SHP77 treated with DMSO at 0.1 percent for 48 hours (cell line): ENCODE measurements at places on chromosomes 16 and 17.
A peak's percentile ranks its signal among the peaks of the same experiment; 100 is the strongest.

GRCh38 chr17:64772845-64773299, 110.8 kb upstream of the SMURF2 start:
- DNase-seq: no peak

DNA sequence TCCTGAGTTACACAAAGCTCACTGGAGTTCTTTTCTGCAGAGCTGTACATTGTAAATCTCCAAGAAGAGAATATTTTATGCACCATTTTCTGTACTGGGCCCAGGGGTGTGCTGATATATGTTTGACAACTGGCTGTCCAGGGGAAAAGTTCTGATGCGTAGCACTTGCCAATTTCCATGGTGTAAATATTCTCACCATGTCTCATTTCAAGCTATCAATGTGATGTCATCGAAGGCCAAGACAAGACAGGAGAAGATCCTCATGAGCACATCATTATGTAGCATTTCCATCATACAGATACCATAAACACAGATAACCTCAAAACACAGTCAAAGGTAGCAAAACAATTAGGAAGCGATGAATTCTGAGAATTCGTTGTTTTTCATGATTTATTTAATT, 18.9 kb downstream of the CDH5 start:
- no peak for DNase-seq

DNA sequence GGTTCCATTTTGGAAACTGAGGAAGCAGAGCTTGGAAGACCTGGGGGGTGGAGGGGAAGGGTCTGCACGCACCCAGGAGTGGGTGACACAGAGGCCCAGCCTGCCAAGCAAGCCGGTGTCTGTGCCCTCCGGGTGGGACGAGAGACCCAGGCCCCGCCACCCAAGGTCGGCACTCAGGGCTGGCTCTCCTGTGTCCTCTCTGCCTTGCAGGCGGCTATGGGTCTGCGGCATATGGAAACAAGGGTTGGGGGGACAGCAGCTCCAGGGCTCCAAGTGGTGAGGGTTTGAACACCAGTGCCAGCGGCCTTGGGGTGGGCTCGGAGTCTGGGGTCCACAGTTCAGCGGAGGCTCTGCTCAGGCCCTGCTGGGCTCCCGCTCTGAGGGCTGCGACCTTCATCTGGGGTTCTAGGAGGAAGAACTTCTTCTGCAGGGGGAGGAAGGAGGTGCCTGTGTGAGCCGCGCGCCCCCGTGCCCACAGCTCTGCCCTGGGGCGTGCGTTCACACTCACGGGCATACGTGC, 4.6 kb upstream of the CD7 start:
- DNase-seq: no peak

DNA sequence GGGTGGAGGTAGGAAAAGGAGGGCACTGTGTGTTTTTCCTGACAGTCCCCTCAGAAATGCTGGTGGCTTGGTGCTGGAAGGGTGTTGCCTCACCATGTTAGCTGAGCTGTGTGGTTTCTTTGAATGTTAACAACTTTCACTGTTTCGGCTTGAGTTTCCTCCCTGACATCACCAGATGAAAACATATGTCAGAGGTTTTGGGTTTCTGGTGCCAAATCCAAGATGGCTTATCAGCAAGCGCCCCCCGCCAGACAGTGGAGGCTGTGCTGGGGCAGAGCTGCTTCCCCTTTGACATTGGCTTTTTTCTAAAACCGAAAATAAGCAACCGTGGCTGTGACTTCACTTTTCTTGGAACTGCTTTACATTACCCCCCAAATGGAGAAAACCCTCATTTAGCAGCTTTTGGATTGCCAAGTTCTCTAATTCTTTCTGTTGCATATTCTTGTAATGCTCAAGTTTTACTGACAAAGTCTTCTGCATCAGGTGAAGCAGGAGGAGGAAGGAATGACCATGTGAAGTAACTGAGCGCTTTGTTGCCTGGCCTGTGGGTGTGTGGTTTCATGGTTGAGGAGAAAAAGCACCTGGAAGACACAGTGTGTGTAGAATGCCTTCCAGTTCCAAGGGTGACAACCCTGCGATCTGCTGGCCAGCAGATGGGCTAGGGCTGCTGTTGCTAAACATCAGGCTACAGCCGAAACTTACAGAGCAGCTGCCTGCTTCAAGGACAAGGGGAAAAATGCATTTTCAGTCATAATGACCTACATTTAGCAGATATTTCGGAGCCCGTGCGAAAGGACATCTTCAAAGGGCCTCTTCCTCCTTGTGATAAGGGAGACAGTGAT, 9.7 kb downstream of the RMI2 start:
- DNase-seq: no peak

GRCh38 chr16:47470810-47471209, 9.7 kb downstream of the PHKB start:
- no peak for DNase-seq

- no peak for DNase-seq
Measured at GRCh38 chr17:61289408-61290385, 109.9 kb upstream of the TBX2 start.

DNA sequence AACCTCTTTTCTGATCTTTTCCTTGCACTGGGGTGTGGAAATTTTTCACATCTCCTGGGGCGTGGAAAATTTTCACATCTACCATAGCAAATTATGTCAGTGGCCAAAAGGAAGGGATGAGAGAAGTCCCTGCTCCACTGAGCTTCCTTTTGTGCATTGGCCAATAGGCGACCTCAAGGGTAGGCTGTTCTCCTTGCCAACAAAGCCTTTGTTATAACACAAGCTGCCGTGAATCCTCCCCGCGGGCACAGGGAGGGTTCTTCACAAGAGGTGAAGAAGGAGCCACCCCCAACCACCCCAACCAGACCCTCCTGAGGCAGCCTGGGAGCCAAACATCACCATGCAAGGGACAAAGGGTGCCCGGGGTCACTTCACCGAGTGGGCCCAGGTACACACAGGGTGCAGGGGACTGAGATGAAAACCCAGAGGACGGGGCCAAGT, 6.5 kb downstream of the SLC5A11 start:
- no peak for DNase-seq

GRCh38 chr16:19948186-19949104, 63.8 kb upstream of the GPRC5B start:
- DNase-seq: no peak

DNA sequence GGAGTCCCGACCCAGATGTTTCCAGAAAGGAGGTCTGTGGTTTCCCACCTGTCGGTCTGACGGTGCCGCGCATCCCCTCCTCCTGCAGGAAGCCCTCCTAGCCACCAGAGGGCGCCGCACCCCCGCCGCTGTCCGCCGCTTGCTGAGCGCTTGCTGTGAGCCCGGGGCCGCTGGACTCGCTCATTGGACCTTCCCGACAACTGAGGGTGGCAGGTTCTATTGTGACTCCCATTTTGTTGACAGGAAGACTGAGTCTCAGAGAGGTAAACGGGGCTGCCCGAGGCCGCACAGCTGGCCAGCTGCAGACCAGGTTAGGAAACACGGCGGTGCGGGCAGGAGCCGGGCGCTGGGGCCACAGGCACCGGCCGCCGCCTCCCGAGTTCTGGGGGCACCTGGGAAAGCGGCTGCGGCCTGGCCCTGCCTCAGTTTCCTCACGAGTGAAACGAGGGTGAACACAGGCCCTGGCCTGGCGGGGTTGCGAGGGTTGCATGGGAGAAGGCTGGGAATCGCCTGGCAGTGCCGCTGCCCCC, 191.1 kb upstream of the CIBAR2 start:
- peak; percentile 48 for DNase-seq

DNA sequence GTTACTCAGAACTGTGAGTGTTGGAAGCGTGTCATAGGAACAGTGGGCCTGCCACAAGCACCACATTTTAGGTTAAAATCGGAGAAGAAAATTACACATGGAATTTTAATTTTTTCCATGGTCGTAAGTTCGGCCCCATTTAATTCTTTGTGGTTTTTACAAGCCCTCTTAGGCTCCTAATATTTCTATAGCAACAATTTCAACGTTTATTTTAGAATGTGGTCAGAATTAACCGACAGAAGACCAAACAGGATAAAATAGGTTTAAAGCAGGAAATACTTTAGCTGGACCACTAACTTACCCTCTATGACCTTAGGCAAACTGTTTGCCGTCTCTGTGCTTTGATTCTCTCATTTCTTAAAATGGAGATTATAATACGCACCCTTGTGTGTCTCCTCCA, 69.9 kb downstream of the FTO start:
- no peak for DNase-seq

GRCh38 chr17:57781386-57782061, 36.4 kb upstream of the CCDC182 start:
- DNase-seq: no peak

DNA sequence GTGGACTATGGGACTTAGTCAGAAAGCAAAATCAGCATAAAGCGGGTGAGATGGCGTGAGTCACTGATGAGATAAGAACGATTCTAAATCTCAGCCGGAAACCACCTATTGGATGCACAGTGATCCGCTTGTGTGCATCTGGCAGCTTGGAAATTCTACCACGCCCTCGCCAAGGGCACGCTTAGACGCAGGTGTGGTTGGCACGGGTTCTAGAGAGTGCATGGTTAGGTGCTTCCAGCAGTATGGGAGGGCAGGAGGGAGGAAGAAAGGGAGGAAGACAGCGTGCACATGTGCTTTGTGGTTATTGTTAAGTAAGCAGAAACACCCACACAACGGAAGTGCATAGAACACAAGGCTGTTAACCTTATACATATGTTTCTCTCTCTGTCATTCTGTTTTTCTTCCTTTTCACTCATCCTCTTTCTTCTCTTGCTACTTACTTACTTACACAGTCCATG, 374.0 kb upstream of the ASIC2 start:
- no peak for DNase-seq

DNA sequence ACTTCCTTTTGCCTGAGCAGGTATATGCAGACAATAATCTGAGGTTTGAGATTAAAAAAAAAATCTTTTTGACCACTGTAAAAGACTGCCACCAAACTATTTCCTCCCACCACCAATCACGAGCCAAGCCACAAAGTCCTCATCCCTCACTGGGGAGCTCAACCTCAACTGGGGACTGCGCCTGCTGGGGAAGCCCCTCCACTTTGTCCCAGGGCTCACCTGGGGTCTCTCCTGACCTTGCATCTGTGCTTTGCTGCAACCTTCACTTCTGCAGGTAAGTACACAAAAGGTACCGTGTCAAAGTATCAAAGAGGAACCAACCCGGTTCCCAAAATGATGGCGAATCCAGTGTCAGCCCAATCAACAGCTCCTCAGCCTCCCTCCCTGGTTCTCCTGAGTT, 35.5 kb downstream of the TLE7 start:
- DNase-seq: no peak

DNA sequence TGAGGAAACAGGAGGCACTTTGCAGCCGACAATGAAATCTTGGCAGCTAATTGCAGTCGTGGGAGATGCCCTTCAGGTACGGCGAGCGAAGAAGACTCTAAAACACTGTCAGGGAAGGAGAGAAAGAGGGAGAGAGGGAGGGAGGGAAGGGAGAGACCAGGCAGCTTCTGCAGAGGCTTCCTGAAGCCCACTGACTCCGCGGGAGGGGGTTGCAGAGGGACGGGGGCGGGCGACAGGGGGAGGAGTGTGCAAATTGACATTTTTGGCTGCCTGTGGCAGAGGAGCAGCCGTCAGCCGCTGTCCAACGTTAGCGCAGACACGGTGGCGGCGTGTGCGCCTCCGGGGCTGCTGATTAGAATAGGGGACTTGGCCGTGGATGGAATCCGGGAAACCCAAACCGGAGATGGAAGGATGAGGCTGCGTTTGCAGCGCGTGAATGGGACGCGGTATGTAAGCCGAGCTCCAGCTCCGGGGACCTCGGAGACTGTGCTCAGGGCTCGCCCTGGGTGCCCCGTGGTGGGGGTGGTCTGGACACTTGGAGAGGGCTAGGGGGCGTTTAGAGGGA, 849.1 kb upstream of the RBFOX1 start:
- no peak for DNase-seq

DNA sequence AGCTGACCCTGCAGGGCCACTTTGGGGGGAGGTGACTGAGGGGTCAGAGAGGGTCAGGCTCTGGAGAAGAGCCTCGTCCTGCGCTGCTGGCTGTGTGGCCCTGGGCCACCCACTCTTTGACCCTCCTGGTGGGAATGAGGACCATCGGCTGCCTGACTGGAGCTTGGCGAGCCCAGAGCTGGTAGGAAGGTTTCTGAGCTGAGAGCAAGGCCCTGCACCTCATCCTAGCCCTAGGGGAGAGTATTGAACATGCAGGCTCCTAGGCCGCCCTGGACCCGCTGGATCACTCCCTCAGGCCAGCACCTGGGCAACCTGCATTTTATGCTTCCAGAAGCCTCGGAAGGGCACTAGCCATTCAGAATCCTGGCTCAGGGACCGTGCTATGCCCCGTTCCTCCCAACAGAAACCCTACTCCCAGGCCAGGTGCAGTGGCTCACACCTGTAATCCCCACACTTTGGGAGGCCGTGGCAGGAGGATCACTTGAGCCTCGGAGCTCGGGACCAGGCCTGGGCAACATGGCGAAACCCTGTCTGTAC, 14.5 kb downstream of the MAP2K3 start:
- no peak for DNase-seq

DNA sequence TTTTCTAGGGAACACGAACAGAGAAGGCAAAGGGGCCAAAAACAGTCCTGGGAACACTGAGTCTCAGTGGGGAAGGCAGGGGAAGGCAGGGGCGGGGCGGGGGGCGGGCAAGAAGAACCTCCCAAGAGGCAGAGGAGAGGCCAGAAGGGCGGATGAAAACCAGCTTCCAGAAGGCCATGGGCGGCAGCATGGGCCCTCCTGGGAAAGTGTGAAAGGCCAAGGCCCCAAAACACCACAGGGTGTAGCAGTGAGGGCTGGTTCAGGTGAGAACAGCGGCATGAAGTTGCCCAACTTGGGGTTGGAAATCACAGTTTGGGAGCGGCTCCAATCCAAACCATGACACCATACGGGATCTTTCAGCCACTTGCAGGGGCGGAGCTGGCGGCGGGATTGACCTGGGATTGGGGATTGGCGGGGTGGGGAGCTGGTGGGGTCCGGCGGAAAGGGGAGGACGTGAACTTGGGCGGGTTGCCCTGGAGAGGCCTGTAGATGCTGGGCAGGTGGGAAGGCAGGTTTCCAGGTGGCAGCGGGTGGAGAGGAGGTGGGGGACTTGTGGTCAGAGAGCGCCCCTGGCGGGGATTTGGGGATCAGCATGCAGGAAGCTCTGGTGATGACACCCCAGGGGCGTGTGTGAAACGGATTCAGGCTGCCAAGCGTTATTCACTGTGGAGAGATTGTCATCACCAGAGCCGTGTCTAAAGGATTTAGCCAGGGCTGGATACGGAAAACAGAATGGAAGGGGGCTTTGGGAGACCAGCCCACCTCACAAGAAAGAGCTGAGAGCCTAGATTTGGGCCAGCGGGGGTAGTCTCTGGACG, 80.9 kb downstream of the ARHGAP23 start:
- DNase-seq: peak; percentile 5

- DNase-seq: no peak
Measured at GRCh38 chr17:1644493-1645206, 882 bp downstream of the SCARF1 start.

GRCh38 chr17:68541816-68542215, 29.6 kb downstream of the PRKAR1A start:
- no peak for DNase-seq

- DNase-seq: no peak
Measured at GRCh38 chr16:67391424-67392300, 1.6 kb downstream of the TPPP3 start.

GRCh38 chr17:44919885-44920564, 4.7 kb upstream of the GFAP start:
- peak; percentile 51 for DNase-seq
